T-helper 17 cell (primary cell): ENCODE measurements at places on chromosomes 1 and 21. TPM values are rescaled to one million over a fixed set of nuclear protein-coding genes. Genes with fewer than 3 reads are reported as not detected.

- no peak overlapping the region for H3K27ac ChIP-seq
- H3K27me3 ChIP-seq, result peaks cover 11% of the 10 kb centered on the region
- H3K36me3 ChIP-seq, result no peaks in the 10 kb centered on the region
- peaks cover 3% of the 10 kb centered on the region for H3K4me1 ChIP-seq
- no peak overlapping the region for H3K4me3 ChIP-seq
Measured at GRCh38 chr1:91073299-91073698, 51.5 kb upstream of the ZNF644 start.

- peaks cover 14% of the 10 kb centered on the region for H3K4me1 ChIP-seq
- no peak for DNase-seq
- H3K27ac ChIP-seq, result peak overlapping the region; percentile 39
- no peaks in the 10 kb centered on the region for H3K27me3 ChIP-seq
- H3K36me3 ChIP-seq, result no peaks in the 10 kb centered on the region
- H3K4me3 ChIP-seq, result no peak overlapping the region
Measured at GRCh38 chr1:153928791-153929341, 6.1 kb upstream of the GATAD2B start.

CRYZ gene
- total RNA-seq, result 8.5 TPM

DNA sequence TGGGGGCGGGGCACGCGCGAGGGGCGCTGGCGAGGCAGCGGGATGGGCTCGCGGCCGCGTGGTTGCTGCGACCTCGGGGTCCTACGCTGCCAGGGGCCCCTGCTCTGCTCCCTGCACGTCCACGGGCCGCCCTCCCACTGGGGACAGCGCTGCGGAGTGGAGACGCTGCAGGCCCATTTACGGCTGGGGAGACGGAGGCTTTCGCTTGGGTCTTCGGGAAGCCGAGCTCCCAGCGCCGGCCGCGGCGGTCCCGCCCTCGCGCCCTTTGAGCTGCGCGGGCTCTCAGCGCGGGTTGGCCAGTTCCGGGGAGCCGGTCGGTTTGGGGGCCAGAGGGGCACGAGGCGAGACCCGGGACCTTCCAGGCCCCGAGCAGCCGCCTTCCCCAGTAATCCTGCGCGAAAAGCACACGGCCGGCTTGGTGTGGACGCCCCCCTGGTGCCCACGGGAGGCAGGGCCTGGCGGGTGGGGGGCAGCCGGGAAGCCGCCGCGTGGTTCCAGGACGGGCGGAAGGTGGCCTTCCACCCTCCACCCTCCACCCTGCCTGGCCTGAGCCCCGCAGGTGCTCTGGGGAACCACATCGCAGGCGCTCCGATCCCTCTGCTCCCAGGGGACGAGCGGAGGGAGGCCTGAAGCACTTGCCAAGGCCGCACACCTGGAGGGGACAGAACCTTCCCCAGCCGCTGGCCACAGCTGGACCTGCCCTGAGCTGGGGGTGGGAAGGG is 570 bp upstream of the PEX10 start:
- no peaks in the 10 kb centered on the region for H3K27me3 ChIP-seq
- peak overlapping the region; percentile 86 for H3K4me3 ChIP-seq
- peaks cover 34% of the 10 kb centered on the region for H3K4me1 ChIP-seq

DNA sequence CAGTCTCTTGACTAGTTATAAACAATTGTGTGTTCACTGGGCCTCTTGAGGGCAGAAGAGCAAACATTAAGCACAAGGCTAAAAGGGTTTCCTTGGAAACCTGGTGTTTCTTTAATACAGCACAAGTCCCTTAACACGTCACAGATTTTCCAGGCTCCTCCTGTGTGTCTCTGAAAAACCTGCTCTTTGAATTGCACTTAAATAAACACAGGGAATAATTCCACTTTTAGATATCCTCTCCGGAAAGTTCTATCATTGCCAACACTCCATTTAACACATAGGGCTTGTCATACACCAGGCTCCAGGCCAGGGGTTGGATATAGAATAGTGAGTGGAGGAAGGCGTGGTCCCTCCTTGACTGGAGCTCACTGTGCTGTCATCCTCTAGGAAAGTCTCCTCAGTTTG is 442.6 kb downstream of the DSCAM start:
- H3K27me3 ChIP-seq, result no peaks in the 10 kb centered on the region
- no peaks in the 10 kb centered on the region for H3K4me1 ChIP-seq
- no peak overlapping the region for H3K4me3 ChIP-seq
- no peak for DNase-seq

TEX35 gene
- not detected for total RNA-seq

FCMR gene
- total RNA-seq, result 206 TPM

DNA sequence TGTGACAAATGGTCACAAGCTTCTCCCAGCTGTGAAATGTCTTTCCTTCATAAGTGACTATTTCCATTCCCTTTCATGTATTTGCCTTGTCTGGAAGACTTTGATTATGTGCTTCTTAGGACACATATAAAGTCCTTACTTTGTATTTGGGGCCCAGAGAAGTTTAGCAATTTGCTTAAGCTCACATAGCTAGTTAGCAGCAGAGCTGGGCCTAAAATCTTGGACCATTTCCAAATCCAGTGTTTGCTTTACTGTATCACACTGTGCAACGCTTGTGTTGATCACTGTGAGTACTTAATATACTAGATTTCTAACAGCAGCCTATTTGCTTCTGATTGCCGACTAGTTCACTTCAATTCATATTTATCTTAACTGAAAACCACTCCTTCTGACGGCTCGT is 2.2 kb upstream of the KCNA3 start:
- H3K4me1 ChIP-seq, result peaks cover 43% of the 10 kb centered on the region
- peaks cover 11% of the 10 kb centered on the region for H3K36me3 ChIP-seq
- no peak overlapping the region for H3K4me3 ChIP-seq
- peak overlapping the region; percentile 89 for H3K27ac ChIP-seq

DNA sequence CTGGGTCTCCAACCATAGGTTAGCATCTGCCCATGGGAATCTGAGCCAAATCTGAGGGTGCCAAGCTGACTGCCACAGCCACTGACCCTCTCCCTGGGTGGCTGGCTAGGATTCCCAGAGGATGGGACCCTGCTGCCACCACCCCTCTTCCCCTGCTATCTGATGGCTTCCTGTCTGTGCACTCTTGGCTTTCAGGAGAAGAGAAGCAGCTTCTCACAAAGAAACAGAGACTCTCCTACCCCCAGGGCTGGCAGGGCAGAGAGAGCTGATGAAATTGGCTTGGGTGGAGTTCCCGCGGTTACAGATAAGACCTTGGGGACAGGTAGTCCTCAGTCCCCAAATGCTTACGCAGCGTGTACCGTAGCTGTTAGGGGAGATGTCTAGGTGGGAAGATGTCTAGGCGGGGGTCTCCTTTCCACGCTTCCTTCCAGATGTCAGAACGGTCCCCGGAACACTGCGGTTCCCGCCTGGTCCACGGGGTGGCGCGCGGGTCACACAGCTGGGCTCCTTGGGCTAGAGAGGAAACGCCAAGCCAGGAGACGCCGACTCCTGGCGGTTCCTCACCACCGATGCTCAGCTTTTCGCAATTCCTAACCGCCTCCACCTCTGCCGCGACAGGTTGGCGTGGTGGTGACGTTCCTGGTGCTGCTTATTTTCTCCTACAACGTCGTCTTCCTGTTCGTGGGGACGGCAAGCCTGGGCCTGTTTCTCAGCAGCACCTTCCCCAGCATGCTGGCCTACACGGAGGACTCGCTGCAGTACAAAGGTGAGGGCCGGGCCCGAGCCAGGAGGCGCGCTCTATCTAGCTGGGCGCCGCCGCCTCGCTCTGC is 40.1 kb downstream of the ELK4 start:
- H3K27me3 ChIP-seq, result peaks cover 10% of the 10 kb centered on the region
- H3K4me3 ChIP-seq, result peak overlapping the region; percentile 82
- H3K4me1 ChIP-seq, result peaks cover 19% of the 10 kb centered on the region

DNA sequence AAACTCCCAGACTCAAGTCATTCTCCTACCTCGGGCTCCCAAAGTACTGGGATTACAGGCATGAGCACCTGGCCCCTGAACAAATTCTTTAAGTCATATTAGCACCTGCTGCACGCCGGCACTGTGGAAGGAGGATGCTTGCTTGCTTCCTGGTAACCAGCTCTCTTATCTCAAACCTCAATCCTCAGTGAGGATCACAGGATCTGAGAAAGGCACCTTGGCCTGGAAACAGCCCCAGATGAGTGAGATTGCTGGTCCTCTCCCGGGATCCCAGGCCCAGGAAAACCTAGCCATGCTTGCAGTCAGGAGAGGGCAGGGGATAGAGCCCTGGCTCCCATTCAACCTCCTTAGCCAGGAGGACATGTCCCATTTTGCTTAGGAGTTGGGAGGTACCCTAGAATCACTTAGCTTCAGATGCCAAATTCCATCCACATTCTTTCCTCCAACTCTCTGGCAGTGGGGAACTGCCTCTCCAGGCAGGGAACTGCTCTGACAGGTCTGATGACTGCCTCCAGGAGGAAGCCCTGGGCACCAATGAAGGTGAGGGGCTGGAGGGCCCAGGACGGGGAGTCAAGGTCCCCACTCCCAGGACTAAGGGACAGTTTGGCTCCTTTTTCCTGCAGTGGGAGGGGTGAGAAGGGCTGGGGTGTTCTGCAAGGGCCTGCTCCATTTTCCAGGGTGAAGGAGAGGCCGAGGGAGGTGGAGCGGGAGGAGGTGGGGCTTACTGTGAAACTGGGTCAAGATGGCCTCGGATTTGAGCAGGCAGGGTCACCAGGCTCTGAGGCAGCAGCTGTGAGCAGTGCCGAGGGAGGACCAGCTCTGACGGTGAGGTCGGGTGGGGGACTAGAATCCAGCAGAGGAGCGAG is 9.5 kb downstream of the GPR37L1 start:
- H3K4me3 ChIP-seq, result no peak overlapping the region
- no peak for DNase-seq
- peaks cover 16% of the 10 kb centered on the region for H3K4me1 ChIP-seq
- no peak overlapping the region for H3K27ac ChIP-seq

DNA sequence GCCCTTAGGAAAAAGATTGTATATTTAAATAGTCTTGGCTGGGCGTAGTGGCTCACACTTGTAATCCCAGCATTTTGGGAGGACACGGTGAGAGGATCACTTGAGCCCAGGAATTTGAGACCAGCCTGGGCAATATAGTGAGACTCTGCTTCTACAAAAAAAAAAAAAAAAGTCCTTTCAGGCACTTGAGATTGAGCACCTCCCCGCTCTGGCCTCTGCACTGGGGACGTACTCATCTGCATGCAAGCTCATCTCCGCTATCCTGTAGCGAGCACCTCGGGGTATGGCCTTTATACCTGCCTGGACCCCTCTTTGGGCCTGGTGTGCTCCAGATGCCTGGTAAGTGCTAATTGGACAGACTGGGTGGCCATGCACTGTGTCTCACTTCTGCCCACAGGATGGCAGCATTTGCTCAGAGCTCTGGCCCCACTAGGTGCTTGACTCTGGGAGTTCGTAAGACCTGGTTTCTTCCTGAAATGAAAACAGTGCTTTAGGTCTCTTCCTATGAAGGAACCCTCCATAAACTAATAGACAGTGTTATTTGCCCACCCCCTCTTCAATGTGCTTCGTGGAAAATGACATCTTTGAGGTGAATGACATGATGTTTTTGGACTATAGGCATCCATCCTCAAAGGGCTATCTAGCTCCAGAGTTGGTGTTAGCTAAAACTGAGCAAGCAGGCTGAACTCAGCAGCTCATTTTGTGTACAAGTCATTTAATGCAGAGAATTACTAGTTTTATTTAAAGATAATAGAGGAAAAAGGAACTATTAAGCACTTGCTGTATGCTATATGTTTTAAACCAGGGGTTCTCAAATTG is 61.7 kb upstream of the ADAR start:
- H3K4me1 ChIP-seq, result no peaks in the 10 kb centered on the region
- no peak overlapping the region for H3K4me3 ChIP-seq
- peak; percentile 18 for DNase-seq
- no peak overlapping the region for H3K27ac ChIP-seq

- H3K36me3 ChIP-seq, result no peaks in the 10 kb centered on the region
- H3K4me1 ChIP-seq, result no peaks in the 10 kb centered on the region
- no peak for DNase-seq
- no peak overlapping the region for H3K27ac ChIP-seq
Measured at GRCh38 chr1:205920861-205921569, 22.2 kb downstream of the SLC26A9 start.

TMEM61 gene
- not detected for total RNA-seq

DNA sequence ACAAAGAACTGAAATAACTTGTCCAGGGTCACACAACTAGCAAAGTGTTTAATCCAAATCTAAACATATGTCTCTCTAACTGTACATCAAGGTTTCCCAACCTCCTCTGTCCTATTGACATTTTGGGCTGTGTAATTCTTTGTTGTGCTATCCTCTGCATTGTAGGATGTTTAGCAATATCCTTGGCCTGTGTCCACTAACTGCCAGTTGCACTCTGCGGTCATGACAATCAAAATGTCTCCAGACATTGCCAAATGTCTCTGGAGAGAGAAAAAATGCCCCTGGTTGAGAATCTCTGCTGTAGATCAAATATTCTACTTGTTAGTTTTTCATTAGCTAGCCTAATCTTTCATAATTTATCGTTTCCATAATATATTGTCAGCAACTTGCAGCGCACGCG is 353.4 kb upstream of the NEGR1 start:
- DNase-seq, result no peak
- H3K4me1 ChIP-seq, result no peaks in the 10 kb centered on the region
- H3K27me3 ChIP-seq, result no peaks in the 10 kb centered on the region
- H3K36me3 ChIP-seq, result no peaks in the 10 kb centered on the region

- H3K4me3 ChIP-seq, result no peak overlapping the region
- no peak overlapping the region for H3K27ac ChIP-seq
- peaks cover 21% of the 10 kb centered on the region for H3K27me3 ChIP-seq
- no peak for DNase-seq
- no peaks in the 10 kb centered on the region for H3K36me3 ChIP-seq
- H3K4me1 ChIP-seq, result peaks cover 3% of the 10 kb centered on the region
Measured at GRCh38 chr1:247471445-247472016, 13.6 kb upstream of the OR2B11 start.

DNA sequence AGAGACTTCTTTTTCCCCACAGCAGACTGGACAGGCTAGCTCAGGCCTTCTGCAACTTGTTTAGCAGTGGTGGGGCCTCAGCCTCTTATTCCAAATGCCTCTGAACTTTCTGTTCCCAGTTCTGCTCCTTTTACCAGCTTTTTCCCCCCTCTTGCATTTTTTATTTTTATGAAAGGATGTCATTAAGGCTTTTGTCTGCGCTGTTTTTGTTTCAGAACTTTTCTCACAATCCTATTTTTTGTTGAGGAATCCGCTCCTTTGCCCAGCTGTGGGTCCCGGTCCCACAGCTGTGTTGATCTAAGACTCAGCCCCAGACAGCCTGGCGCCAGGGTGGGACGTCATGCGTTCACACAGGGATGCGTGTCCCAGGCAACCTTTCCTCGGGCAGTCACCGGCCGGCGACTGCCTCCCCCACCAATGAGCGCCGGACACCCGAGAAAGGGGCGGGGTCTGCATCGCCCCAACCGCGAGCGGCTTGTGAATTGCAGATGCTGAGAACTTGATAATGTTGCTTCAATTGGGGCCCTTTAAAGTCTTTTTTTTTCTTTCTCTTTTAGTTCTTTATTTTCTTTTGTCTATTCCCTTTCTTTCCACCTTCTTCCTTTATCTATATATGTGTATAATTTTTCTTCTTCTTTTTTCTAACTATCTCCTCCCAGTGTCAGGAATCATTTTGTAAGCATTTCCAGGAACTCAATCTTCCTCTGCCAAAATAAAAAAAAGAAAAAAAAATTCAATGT is 3.0 kb upstream of the ID3 start:
- no peak for DNase-seq
- H3K27me3 ChIP-seq, result no peaks in the 10 kb centered on the region
- no peak overlapping the region for H3K27ac ChIP-seq
- H3K36me3 ChIP-seq, result no peaks in the 10 kb centered on the region
- no peak overlapping the region for H3K4me3 ChIP-seq
- peaks cover 22% of the 10 kb centered on the region for H3K4me1 ChIP-seq

THEM5 gene
- not detected for total RNA-seq
